ENCODE measurements at places on chromosomes 16 and 17.

DNA sequence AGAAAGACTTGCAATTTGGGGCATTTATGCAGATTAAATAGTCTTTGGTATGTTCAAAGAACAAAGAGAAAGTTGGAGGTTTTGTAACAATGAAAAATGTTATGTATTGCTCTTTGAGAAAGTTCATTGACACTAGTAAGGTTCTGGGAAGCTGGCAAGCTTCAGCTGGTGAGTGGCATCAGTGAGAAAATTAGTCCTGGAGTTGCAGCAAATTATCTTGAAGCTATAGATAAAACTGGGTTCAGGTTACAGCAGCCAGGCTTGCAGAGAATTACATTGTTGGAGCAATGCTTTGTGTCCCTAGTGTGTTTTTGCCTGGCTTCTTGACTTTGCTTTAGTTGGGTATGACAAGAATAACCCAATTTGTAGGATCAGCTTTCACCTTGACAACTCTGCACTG is 221.2 kb downstream of the CDH13 start:
- no peak for DNase-seq

DNA sequence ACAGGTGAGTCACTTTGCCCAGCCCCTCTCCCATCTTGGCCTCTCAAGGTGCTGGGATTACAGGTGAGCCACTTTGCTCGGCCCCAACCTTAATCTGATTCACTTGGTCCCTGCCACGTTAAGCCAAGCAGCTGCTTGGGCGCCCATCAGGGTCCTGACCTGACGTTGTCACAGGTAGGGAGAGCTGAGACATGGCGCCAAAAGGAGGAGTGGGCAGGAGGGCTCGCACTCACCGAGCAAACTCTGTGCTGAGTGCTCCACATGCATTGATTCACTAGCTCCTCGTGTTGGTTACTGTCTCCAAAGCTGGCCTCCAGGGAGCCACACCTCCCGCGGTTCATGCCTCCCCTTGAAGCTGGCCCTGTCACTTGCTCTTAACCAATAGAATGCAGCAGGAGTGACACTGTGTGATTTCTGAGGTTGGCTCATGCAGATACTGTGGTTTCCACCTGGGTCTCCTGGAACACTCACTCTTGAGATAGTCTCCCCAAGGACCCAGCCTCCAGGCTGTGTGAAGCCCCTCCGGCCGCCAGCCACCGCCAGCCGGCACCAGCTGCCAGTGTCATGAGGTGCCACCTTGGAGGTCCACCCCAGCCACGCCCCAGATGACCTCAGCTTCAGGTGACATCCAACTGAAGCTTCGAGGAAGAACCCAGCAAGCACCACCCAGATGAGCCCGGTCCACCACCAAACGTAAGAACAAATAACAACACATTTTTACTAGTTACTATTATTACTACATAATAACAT is 223.0 kb downstream of the GSG1L start:
- DNase-seq = no peak

DNA sequence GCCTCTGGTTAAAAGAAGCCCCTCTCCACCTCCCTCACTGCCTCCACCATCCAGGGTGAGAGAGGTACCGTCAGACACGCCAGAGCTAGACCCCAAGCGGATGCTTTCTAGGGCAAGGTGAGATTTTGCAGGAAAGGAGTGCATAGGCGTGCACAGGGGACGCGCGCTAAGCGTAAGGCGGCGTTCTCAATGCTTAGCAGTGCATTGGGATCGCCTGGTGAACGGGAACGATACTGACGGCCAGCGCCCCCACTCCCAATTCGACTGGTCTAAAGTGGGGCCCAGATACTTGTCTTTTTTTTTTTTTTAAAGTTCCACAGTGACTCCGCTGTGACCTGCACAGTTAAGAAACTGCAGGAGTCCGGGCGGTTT is 57.9 kb upstream of the CREBBP start:
- no peak for DNase-seq

DNA sequence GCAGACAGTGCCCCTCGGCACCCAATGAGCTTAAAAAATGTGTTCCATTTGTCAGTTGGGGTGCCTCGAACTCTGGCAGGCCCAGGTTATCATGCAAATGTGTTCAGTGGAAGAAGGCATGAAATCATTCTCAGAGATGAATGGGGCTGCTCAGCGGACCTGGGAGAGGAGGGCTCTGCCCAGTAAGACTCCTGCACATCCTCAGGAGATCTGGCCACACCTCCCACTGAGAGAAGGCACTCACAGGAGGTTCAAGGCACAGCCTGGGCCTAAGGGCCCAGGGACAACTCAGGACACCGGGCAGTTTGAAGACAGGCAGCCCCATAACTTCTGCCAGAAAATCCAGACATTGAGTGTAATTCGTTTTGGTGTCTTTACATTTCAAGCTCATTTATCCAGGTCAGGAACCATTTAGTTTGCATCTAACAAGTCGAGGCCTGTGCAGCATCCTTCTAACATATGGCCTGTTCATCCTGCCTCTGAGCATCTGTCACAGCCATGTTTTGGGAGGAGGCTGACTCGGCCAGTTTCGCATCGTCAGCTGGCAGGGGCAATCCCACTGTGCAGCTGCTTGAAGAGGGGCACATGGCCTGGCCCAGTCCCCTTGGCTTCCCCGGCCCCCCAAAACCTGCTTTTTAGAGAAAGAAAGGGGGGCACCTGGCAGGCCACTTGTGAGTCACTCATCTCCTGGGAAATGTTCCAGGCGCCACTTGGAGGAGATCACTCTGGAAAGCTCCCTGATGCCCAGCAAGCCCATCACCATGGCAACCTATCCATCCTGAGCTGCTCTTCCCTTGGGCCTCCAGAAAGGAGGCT is 31.2 kb upstream of the BCAR1 start:
- DNase-seq = no peak

GRCh38 chr16:55725055-55725777 is 69.4 kb downstream of the SLC6A2 start:
- no peak for DNase-seq

DNA sequence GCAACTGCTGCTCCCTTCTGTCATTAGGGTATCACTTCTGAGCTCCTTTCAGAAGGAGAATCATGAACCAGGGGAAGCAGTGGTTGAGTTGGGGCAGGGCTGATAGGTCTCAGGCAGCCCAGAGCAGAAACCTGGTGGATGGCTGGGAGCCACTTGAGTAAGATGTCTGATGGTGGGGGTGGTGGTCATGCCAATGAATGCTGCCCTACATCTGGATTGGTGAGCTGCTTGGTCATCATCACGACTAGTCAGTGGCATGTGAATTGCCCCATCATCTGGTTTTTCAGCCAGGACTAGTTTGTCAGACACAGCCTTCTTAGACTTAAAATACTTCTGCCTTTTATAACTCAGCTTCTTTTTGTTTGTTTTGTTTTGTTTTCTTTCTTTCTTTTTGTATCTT is 2.6 kb downstream of the GID4 start:
- no peak for DNase-seq

DNA sequence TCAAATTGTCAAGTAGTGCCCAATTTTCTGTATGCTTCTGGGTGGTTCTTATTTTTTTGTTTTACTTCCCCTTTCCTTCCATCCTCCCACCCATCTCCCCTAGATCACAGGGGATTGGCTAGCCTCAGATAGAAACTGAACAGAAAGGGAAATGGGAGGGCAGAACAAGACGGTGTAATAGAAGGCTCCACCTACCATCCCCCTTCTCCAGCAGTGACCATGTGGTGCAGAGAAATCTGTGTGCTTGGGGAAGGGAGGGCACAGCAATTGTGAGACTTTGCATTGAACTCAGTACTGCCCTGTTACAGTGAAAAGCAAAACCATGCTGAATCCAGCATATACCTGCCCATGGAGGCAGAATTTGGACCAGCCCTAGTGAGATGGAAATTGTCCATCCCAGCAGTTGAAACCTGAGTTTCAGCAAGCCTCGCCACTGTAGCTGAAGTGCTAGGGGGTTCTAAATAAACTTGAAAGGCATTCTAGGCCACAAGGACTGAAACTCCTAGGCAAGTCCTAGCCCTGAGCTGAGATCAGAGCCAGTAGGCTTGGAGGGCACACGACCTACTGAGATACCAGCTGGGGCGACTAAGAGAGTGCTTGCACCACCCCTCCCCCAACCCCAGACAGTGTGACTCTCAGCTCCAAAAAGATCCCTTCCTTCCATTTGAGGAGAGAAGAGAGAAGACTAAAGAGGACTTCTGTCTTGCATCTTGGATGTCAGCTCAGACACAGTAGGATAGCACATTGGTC is 5.2 kb downstream of the SLFN11 start:
- DNase-seq = no peak

DNA sequence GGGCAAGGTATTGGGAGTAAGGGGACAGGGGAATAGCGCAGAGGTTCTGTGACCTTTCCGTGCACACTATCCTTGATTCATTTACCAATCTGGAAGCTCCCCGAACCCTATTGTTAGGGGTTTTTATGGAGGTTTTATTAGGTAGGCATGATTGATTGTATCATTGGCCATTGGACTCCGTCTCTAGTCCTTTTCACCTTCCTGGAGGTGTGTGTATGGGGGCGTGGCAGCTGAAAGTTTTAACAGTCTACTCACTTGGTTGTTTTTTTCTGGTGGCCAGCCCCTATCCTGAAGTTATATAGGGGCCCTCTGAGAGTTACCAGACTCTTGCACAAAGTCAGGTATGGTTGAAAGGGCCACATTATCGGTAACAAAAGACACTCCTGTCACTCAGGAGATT is 23.0 kb downstream of the MAP2K4 start:
- DNase-seq = no peak

DNA sequence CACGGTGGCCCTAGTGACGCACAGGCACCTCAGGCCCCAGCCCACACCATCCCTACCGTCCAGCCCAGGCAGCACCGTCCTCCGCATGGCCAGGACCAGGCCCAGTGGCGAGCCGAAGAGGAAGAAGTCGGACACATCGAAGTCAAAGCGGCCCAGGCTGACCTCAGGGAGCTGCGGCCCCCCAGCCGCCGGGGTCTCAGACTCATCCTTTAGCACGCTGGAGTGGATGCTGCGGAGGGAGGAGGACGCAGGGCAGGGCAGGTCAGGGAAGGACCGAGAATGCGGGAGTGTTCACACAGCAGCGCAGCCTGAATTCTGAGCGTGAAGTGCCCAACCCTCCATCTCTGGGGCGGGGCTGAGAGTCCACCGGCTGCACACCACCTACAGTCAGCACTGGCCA is 30.1 kb downstream of the PIMREG start:
- no peak for DNase-seq

DNA sequence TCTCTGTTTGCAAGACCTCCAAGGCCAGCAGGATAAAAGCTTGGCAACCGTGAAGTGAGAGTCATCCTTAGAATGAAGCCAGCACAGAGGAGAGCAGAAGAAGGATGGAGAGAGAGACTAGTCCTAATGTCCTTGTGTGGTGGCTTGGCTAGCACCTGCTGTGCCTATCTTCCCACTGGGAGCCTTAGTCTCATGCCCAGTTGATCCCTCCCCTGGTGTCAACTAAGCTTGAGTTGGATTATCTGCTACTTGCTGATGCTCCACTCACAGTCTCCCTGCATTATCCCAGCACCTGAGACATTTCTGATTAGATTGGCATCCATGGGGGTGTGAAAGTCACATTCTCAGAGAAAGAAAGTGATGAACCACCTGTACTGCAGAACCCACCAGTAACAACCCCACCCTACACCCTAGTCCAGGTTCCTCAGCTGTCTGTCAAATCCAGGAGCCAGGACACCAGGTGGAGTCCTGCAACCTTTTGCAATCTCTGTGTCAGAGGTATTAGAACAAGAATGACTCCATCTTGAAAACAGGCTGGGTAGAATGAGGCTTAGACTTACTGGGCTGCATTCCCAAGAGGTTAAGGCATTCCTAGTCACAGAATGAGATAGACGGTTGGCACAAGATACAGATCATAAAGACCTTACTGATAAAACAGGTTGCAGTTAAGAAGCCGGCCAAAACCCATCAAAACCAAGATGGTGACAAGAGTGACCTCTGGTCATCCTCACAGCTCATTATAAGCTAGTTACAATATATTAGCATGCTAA is 460.2 kb upstream of the C16orf82 start:
- DNase-seq = no peak

GRCh38 chr17:76903631-76904030 is 35.4 kb downstream of the MGAT5B start:
- DNase-seq = no peak

- no peak for DNase-seq
Observed at GRCh38 chr17:76272541-76273444, 7.6 kb downstream of the UBALD2 start.

- no peak for DNase-seq
Observed at GRCh38 chr16:66289051-66289680, 77.3 kb upstream of the CDH5 start.

GRCh38 chr16:77877712-77878347 is 89.5 kb downstream of the VAT1L start:
- no peak for DNase-seq

DNA sequence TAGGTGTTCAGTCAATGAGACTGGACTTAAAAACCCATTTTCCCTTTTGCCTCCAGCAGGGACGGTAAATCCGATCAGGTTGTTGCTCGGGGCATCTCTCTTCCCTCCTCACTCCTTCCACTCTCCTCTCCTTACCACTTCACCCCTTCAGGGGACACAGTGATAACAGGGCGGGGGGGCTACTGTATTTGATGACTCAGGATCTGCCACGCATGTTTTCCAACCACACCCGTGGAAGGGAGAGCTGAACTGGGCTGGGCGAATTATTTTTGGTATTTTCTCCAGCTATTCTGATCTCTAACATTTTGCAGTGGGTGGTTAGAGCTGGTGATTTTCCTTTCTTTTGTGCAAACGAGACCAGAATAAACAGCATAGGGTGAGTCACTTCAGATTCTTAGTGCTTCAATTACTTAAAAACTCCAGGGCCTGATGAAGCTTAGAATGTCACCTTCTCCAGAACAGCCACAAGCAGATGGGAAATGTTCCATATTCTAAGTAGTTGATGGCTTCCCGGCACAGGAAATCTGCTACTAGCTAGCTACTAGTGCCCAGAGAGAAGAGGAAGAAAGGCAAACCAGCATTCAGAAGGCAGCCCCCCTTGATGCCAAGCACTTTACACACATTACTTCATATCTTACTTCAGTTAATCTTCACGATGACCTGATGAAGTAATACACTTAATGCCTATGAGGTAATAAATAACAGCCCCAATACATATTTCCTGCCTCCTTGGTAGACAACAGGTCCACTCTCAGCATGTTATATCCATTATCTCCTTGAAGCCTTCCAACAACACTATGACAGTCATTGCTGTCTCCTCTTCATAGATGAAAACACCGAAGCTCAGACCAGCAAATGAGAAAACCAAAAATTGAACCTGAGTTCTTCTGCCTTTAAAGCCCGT is 74.1 kb downstream of the ASIC2 start:
- DNase-seq = no peak

GRCh38 chr16:735982-736453 is 4.8 kb downstream of the CIAO3 start:
- no peak for DNase-seq
